ENCODE measurements at places on chromosomes 12 and 14.

DNA sequence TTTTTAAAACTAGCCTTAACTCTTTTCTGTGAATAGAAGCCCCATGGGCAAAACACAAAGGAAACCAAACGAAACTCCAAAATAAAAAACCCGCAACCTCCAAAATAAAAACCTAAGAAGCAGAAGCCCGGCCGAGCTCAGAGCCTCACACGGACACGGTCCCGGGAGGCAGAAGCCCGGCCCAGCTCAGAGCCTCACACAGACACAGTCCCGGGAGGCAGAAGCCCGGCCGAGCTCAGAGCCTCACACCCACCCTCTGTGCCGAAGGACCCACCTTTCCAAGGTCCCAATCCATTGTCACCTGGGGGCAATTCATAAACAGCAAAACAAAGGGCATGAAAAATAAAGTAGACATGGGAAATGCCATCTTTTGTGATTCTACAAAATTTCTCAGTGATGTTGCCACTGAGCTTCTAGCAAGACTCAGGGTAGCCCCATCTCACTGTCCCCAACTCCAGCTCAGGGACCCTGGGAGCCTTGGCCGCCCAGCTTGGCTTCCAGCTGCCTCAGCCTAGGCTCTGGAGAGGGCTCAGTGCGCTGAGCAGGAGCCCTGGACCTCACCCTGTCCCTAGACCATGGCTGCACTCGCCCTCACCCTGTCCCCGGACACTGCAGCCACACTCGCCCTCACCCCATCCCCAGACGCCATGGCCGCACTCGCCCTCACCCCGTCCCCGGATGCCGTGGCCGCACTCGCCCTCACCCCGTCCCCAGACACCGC is 82.2 kb downstream of the GALNT9 start:
- DNase-seq = no peak

- DNase-seq = no peak
These were observed 381.7 kb upstream of the DDHD1 start for GRCh38 chr14:53534841-53535240.

DNA sequence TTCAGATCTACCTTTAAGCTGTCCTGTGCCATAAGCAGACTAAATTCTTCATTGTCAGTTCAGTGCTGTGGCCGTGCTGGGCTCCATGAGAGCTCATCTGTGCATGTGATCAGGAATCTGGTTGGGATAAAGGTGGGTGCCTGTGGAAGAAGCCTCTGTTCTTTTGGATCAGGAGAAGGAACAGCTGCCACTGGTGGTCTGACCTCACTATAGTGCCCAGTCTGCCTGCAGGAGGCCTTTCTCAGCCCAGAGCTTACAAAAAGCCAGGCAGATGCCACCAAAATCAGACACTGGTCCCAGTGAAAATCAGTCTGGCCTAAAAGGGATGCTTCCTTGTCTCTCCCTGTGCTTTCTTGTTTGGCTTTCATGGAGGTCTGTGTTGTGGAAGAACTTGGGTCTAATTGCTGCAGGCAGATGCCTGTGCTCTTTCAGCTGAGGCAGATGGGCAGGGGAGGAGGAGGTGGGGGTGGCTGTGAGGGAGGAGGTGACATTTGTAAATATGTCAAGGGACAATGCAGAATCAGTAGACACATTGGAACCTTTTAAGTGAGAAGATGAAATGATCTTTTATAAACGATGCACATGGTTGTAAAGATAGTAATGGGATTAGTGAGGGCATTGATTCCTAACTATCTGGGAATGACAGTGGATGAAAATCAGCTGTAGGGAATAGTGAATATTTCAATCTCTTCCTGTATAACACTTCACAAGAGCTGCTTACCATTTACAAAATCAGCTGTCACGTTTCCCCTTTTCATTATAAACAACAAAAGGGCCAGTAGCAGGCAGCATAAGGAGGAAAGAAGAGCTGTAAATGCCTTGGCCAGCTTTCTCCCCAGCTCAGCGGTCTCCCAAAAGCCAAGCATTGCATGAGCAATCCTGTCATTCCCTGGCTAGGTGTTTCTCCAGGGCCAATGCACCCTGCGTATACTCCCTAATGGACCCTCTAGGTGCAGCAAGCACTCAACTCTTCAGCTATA is 44.6 kb downstream of the CACNA2D4 start:
- DNase-seq = no peak

DNA sequence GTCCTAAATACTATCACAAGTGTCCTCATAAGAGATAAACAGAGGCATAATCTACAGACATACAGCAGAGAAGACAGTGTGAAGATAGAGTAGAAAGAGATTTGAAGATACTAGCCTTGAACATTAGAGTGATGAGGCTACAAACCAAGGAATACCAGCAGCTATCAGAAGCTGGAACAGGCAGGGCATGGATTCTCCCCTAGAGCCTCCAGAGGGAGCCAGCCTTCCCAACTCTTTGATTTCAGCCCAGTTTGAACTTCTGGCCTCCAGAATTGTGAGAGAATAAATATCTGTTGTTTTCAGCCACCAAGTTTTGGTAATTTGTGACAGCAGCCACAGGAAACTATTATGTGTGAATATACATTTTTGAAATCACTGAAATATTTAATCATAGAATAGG is 47.2 kb downstream of the CCDC91 start:
- DNase-seq = no peak

DNA sequence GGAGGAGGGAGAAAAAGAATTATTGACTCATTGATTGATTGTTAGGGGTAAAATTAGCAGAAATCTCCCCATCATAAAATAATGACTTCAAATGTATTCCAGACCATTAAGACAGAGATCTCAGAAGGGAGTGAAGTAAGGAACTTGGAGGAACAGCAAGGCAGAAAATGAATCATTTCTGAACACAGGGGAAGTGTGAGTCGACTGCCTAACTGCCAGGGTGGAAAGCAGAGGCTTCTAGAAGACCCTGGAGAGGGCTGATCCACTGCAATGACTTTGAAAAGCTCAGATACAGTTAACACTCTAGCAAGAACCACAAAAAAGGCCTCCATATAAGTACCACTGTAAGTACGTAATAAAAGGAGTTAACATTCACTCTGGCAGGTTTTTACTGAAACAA is 9.7 kb downstream of the GLTP start:
- no peak for DNase-seq
